ENCODE measurements at places on chromosomes 1 and 21.

GRCh38 chr1:76101548-76101947 is 27.0 kb downstream of the ST6GALNAC3 start:
- DNase-seq, result no peak

GRCh38 chr21:44947111-44947929 is 7.5 kb downstream of the SLX9 start:
- no peak for DNase-seq

DNA sequence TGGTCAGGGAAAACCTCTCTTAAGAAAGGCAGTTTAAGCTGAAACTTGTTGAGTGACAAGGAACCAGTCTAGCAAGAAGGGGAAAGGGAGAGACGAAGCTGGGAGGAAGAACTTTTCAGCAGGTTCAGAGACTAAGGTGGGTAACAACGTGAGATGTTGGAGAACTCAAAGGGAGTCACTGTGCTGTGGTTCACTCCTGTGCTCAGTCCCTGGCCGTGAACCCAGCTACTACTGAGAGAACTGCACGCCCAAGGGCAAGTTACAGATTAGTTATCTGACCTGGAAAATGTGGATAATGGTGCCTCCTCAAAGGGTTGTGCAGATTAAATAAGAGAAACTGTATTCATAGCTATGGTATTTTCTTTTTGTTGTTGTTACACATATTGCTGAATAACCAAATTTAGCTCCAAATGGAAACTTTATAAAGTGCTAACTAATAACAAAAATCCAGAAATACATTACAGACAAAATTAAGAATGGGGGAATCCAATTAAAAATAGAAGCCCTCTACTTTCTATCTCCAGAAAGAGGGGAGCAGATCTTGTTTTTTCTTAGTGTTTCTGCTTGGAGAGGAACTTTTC is 2.9 kb downstream of the ZBTB40 start:
- no peak for DNase-seq

- no peak for DNase-seq
These were observed 16.3 kb downstream of the LRRC71 start for GRCh38 chr1:156936721-156937220.

DNA sequence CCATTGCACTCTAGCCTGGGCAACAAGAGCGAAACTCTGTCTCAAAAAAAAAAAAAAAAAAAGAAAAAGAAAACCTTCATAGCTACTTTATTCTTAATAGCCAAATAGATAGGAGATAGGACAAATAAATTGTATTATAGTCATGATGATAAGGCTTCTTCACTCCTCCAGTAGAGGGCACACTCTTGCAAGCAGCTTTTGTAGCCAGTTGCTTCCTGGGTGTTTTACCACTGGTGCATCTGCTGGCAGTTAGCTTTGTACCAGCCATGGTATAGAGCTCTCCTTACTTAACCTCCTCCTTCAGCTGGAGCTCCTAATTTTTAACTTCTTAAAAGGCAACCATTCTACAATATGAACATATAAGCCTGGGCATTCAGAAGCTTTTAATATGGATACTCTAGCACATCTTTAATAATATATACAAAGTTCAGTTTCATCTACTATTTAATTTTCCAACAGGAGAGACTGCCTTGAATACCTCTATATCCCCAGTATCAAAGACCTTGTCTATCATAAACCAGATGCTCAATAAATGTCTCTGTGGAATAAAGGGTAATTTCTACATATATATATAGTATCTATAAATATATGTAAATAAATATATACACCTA is 35.8 kb downstream of the EVI5 start:
- peak; percentile 32 for DNase-seq

DNA sequence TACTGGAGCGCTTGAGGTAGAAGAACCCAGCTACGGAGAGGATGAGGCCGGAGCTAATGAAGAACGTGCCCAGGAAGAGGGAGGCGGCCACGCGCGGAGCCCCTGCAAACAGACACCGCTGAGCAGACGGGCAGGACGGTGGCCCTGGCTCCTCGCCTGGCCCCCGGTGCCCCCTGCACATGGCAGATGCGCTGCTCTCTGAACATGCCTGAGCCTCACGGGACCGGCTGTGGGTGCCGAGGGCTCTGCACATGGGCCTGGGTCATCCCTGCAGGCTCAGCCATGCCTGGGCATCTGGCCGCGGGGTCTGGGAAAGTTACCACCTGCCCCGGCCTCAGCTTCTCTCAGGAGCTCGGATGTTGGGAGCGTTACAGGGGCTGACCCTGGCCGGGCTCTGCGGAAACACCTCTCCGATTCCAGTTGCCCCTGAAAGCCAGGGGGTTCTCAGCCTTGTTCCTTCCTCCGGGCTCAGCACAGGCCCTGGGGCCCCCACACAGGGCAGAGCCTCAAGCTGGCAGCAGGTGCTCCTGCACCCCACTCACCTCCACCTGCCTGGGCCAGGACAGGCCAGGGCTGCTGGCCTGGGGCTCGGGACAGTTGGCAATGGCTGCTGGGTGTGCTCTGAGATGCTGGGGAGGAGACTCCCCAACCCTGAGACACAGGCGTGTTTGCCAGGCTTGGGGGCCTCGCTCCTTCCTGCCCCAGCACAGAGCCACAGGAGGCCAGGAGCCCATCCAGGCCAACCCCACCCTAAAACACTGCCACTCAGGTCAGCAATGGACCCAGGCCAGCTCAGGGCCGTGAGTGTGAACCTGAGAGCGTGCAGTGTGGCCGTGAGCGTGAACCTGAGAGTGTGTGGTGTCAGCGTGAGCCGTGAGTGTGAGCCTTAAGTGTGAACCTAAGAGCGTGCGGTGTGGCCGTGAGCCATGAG is 12.1 kb upstream of the RNF223 start:
- no peak for DNase-seq

DNA sequence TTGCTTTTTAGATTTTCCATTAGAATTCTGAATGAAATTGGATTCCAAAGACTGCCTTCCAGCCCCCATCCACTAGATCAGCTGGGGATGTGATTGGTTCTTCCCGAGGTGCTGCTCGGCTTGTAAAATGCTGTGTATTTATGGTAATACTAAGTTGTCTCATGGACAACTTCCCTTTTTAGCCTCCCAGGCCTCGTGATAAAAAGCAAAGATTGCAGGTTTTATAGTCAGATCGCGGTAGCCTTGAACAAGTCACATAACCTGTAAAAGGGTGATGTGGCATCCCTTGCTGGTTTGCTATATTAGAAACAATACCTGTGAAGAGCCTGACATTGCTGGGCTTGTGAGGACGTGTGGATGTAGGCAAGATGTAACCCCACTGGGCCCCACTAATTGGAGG is 10.4 kb downstream of the MUL1 start:
- DNase-seq, result no peak

- DNase-seq, result no peak
These were observed 93.3 kb upstream of the ATP1A1 start for GRCh38 chr1:116279715-116280114.

DNA sequence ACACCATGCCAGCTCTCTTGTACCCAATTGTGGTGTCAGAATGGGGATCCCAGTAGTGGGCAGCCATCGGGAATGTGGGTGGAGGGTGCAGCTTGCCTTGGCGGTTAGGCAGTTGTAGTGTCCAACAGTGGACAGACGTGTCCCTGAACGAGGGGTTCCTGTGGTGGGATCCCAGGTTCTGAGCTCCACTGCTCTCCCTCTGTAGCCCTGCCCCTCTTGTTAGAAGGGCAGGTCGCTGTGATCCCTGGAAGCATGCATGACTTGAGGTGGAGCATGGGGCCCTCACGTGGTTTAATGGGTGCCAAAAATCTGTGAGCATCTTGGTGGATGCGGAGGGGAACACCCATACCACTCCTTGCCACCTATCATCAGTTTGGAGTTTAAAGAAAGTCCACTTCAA is 4.3 kb downstream of the GALNT2 start:
- no peak for DNase-seq

- DNase-seq, result no peak
These were observed 303.5 kb upstream of the KAZN start for GRCh38 chr1:14294860-14295536.

DNA sequence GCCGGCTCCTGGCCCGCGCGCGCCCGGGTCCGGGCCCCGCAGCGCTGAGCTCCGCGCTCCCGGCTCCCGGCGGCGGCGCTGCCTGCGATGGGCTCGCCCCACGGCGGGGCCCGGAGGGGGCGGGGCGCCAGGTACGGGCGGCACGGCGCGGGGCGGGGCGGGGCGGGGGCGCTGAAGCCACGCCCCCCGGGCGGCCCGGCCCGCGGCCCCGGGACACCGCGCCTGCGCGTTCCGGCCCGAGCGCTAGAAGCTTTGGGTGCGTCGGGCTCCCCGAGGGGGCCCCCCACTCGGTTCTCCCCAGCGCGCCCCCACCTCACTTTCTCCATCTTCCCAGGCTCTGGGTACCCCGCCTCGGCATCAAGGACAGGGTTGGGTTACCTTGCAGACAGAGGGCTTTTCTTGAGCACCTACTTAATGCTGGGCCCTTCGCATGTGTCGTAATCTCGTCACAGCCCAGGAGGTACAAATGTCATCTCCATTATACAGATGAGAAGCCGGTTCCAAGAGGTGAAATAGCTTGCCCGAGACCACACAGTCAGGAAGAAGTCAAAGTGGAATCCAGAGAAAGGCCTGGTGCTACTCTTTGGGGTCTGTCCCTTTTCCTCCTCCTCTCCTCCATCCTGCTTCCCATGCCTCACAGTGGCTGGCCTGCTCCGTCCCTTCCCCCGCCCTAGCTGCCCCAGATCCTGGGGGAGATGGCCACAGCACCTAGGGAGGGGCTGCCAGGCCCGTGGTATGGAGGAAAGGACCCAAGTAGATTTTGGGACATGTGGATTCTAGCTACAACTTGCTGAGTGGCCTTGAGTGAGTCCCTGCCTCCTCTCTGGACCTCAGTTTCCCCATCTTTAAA is 46.5 kb downstream of the RAP1GAP start:
- peak; percentile 93 for DNase-seq

- DNase-seq, result no peak
These were observed 134.7 kb downstream of the TGFBR3 start for GRCh38 chr1:91751275-91751674.

GRCh38 chr1:64492424-64492823 is 22.5 kb downstream of the CACHD1 start:
- DNase-seq, result no peak

DNA sequence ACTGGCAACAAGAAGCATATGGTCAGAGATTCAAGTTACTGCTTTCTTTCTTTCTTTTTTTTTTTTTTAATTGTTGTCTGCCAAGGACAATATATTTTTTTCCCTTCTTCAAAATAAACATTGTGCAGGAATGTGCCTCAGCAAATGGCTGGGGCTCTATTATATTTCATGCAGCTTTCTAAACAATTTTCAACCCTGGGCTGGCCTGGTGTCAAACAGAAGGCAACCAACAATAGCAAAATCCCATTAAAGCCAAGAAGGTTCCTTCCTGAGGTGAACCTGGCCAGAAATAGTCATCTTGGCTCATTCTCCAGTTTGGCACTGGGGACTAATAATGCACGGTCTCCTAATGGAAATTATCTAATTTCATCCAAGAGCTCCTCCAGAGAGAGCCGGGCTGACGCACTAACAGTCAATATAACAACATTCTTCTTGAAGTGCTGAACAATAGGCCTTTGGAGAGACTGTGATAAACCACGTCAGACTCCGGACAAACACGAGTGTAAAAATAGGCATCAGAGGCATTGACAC is 35.7 kb upstream of the HLX start:
- DNase-seq, result no peak

DNA sequence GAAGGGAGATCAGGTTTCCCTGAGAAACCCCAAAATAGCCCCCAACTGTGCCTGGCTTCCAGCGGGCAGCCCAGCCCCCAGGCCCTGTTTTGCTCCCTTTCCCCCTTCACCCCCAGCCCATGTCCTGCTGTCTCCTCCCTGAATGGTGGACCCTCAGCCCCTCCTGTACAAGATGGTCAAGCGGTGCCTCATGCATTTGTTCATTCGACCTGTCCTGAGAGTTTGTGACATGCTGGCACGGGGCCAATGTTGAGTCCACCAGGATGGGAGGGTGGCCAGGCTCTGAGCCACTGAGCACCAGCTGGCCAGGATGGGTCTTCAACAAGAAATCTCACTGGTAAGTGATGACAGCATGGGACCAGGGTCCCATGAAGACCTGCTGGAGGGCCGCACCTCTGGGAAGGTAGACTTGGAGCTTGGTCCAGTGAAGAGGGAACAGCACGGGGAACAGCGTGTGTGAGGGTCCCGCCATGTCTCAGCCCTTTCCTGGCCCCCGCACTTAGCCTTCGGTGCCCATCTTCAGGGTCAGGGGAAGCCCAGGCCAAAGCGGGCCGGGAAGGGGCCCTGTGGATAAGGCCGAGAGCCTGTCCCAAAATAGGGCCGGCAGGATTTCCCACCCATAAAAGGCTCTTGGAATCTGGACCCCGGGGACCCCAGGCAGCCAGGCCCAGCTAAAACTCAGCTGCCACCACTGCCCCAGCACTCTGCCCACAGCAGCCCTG is at the start of gene CALML6:
Gene CALML6 (plus strand): TSS at position 290 of the 722 bp plus-strand sequence. CDS start 21 bp downstream, at position 311.
- DNase-seq, result no peak
